NCI-H2081 treated with DMSO at 0.1 percent for 48 hours (cell line): ENCODE measurements at places on chromosomes 1 and 21.

DNA sequence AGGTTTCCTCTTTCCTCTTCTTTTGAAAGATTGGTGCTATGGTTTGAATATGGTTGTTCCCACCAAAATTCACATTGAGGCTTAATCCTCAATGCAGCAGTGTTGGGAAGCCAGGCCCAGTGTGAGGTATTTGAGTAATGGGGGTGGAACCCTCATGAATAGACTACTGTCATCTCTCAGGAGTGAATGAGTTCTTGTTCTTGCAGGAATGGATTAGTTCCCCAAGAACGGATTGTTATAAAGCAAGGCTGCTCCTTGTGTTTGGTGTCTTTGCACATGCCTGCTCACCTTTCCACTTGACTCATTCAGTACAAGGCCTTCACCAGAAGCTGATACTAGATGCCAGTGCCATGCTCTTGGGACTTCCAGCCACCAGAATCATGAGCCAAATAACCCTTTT, 223.2 kb downstream of the BACH1 start:
- DNase-seq: no peak

DNA sequence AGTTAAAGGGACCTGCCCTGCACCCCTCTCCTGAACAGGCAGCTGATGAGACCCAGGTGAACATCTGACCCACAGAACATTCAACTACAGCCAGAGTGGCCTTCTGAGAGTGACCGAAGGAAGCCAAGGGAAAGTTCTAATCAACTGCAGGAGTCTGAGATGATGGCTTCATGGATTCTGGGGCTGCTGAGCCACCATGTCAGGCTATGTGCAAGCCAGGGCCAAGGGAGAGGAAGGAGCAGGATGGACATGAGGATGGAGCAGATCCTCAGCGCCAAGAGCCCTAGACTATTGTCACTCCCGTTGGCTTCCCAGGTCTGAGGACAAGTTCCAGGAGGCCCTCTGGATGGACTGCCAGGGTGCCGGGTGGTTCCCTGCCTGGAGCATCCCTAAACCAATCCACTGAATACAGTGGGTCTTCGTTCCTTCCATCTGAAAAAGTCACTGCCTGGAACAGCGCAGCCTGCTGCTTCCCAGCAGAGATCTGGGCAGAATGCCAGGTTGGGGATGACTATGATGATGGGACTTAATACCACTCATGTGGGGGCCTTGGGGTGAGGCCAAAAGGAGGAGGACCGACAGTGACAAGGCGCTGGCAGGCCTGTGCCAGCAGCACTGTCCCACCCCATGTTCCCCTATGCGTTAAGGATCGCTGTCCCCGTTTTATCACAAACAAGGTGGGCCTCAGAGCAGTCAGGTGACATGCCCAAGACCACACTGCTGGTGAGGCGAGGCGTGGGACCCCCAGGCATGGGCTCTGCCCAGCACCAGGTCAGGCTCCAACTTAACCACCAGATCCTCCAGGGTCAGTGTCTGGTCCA, 19.8 kb downstream of the SPOCD1 start:
- DNase-seq: no peak

GRCh38 chr1:54600947-54601721, 22.2 kb downstream of the FAM151A start:
- DNase-seq: no peak

GRCh38 chr1:165257969-165258459, 98.5 kb downstream of the LMX1A start:
- DNase-seq: peak; percentile 66

DNA sequence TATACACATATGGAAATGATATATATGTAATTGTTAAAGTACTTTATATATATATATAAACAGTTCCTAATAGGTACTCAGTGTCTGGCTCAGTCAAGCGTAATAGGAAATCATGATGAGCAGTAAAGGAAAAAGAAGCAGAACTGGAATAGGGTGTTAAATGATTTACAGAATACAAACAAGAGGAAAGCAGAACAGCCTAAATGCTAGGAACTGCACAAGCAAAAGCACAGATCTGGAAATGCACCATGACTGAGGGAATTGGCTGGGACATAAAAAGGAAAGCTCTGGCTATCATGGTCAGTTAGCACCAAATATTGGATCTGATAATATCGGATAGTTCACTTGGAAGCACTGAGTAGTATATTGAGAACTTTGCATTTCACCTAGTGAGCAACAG, 51.8 kb downstream of the SLC44A5 start:
- DNase-seq: no peak

- no peak for DNase-seq
These were observed 39.5 kb upstream of the A3GALT2 start for GRCh38 chr1:33360367-33360766.

DNA sequence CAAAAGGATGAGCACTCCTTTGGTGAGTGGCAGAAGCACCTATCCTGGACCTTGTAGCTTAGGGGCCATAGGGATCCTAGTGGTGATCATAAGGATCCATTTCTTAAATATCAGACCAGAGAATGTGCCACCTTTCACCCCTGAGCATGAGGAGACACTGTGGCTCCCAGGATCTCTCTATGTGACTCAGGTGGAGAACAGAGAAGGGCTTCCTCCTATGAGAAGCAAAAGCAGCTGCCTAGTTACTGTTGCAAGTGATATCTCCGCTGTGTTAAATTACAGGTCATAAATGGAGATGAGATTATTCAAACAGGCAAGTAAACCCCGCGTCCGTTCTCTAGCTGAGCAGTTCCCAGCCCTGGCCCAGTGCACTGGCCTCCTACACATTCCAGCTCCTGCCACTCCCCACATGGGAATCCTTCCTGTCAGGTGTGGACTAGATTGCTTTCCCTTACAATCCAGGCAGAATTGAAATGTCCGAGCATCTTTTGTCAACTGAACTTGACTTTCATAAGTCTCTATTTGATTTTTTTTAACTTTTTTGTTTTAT, 26.3 kb downstream of the CLEC20A start:
- no peak for DNase-seq

- DNase-seq: no peak
These were observed 85.9 kb downstream of the MRPL37 start for GRCh38 chr1:54285815-54286345.

GRCh38 chr21:25362375-25363267, 244.7 kb downstream of the MRPL39 start:
- no peak for DNase-seq

DNA sequence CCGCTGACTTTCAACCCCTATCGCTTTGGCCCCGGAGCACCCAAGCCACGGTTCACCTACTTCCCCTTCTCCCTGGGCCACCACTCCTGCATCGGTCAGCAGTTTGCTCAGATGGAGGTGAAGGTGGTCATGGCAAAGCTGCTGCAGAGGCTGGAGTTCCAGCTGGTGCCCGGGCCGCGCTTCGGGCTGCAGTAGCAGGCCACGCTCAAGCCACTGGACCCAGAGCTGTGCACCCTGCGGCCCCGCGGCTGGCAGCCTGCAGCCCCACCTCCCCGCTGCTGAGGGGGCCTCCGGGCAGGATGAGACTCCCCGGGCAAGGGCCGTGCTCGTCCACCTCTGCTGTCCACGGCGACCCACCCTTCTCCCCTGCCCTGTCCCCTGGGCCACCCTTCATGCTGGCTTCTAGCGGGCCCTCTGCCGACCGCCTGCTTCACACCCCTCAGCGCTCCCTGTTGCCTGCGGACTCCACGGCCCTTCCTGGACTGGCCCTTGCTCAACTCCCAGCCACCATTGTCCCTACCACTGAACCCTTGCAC, 92.2 kb upstream of the TRABD2B start:
- DNase-seq: no peak

DNA sequence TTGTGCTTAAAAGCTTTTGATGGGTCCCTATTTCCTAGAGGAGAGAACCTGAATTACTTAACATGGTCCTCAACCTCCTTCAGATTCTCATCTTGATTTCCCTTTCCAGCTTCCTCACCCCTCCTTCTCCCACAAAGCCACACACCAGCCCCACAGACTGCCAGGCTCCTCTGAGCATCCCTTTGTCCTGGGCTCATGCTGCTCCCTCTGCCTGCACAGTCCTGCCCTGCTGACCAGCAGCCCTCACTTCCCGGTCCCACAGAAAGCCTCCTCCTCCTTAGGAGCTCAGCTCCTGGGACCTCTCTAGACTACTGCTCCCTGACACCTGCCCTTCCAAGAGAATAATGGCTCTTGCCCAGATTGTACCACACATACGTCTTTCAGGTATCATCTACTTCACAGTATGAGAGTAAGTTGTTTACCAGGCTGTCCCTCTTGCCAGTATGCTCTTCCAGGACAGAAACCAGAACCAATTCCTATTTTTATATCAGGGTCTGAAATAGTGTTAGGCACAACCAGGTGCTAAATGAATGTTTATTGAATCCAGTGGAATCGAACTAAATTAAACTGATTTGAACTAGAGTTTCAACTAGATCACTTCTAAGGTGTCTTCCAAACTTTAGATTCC, 373.4 kb downstream of the LMX1A start:
- no peak for DNase-seq

GRCh38 chr1:195663549-195664280, 944.5 kb downstream of the KCNT2 start:
- DNase-seq: no peak

- no peak for DNase-seq
These were observed at the start of gene LRRC8D for GRCh38 chr1:89820422-89821321. Gene LRRC8D, plus strand, starts transcription at chr1:89821032. Its CDS starts 112,037 bp downstream, at chr1:89933069.

- no peak for DNase-seq
These were observed 9.3 kb downstream of the DCST2 start for GRCh38 chr1:155024315-155024714.

- no peak for DNase-seq
These were observed 8.8 kb upstream of the KLHL12 start for GRCh38 chr1:202935844-202936243.

DNA sequence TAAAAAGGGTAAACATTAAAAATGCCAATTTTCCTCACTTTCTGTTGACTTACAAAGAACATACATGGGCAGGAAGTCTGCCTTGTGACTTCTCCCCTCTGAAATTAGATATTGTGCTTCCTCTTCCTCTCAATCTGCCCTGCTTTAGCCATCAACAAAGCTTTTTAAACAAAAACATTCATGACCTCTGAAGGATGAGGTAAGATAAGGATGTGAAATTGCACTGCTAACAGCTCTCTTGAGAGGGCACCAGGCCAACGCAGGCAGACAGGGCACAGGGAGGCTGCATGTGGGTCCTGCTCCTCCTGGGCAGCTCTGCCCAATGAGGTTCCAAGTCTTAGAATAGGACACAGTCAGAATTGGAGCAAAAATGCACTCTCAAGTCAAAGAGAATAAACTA, 62.1 kb downstream of the DEGS1 start:
- no peak for DNase-seq

DNA sequence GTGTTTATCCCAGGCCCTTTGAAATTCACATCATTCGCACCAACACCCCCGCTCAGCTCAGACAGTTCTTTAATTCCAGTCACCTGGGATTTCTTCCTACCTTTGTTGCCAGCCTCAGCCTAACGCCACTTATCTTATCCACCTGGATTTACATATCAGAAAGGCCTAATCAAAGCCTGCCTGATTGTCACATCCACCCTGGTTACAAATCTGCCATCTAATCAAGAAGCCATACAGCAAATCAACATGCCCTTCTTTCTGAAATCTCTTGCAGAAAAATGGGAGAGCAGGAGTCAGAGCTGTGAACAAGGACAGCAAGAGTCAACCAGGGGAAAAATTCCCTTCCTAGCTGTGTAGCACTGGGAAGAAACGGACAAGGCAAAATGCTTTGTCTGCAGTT, 173.2 kb upstream of the DAB1 start:
- DNase-seq: no peak

- DNase-seq: no peak
These were observed 292.8 kb upstream of the B3GALT2 start for GRCh38 chr1:193479187-193479586.

DNA sequence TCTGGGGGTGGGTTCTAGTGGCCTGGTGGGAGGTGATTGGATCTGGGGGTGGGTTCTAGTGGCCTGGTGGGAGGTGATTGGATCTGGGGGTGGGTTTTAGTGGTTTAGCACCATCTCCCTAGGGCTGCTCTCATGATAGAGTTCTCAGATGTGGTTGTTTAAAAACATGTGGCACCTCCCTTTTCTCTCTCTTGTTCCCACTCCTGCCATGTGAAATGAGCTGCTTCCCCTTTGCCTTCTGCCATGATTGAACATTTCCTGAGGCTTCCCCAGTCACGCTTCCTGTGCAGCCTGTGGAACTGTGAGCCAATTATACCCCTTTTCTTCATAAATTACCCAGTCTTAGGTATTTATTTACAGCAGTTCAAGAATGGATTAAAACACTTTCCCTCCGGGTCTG, 327.3 kb upstream of the AJAP1 start:
- no peak for DNase-seq

GRCh38 chr1:40315795-40316594, 1.1 kb downstream of the COL9A2 start:
- no peak for DNase-seq

DNA sequence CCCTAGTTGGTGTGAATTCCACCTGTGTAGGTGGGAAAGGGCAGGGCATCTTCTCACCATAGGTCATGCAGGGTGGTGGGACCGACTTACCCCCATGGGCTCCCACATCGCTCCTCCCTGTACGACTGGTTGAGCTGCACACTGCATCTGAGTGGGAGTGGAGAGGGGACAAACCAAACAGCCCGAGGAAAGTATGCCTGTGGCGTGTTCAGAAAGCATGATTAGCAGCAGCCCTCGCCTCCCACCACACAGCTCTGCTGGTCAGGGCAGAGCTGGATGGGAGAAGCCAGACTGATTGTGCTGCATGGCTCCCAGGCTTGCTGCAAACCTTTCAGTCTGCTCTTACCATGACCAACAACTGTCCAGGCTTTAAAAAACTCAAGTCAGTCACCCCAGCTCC, 24.4 kb downstream of the VANGL1 start:
- DNase-seq: no peak
